Cardiac muscle cell (in vitro differentiated cells and primary cell): ENCODE measurements at places on chromosomes 13 and 19. TPM values are rescaled to one million over a fixed set of nuclear protein-coding genes. Genes with fewer than 3 reads are reported as not detected.

MAB21L1 gene
- 0.27 and 0.29 TPM in 2 replicates for polyA plus RNA-seq

- peak; percentile 85 for DNase-seq
These were observed 13.2 kb upstream of the LHFPL6 start for GRCh38 chr13:39616087-39616694.

GRCh38 chr13:30124131-30124768 is 183.1 kb downstream of the KATNAL1 start:
- no peak for DNase-seq

GRCh38 chr19:14097532-14098151 is 7.1 kb upstream of the SAMD1 start:
- no peak for DNase-seq

GRCh38 chr13:101140087-101140770 is 276.1 kb downstream of the NALCN start:
- DNase-seq = no peak

DNA sequence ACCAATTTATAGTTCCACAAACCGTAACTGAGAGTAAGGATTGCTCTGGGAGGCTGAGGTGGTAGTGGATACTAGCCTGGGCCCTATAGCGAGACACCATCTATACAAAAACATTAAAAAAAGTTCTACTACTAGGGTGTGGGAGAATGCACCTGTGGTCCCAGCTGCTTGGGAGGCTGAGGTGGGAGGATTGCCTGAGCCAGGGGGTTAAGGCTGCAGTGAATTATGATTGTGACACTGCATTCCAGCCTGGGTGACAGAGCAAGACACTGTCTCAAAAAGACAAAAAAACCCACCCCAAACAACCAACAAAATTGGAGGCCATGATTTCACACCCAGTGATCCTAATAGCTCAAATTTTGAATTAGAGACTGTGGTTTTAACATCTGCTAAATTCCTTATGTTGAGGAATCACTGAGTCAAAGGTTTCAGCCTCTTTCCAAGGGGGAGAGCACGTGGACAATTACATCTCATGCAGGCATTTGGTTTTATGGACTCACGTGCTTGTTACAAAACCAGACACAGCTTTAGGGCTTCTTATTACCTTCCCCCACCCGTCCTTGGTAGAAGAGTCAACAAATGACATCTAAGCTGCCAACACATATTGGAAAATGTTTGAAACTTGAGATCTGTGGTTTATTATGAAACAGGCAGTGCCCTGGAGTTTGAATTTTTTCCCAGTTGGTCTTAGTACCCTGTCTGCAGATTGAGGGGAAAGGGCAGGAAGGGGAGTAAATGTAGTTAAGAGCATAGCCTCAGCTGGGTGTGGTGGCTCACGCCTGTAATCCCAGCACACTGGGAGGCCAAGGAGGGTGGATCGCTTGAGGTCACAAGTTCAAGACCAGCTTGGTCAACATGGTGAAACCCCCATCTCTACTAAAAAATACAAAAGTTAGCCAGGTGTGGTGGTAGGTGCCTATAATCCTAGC is 18.5 kb downstream of the CYP2A6 start:
- no peak for DNase-seq
